Activated naive CD8-positive, alpha-beta T cell treated with anti-CD3 and anti-CD28 coated beads for 36 hours (primary cell): ENCODE measurements at places on chromosomes 3 and 15. TPM values are rescaled to one million over a fixed set of nuclear protein-coding genes. Genes with fewer than 3 reads are reported as not detected.

WDR49 gene
- not detected for total RNA-seq

HES1 gene
- not detected for total RNA-seq

KBTBD12 gene
- total RNA-seq, result not detected

TGM5 gene
- 0.16 TPM for total RNA-seq

MEX3B gene
- 0.33 TPM for total RNA-seq

PDCD7 gene
- total RNA-seq, result 34.3 TPM

SNTN gene
- not detected for total RNA-seq

INSYN1 gene
- total RNA-seq, result not detected

GRIP2 gene
- not detected for total RNA-seq

ARHGEF26 gene
- 0.04 TPM for total RNA-seq

ARGFX gene
- total RNA-seq, result not detected

ISG20 gene
- 108 TPM for total RNA-seq

ZIC1 gene
- total RNA-seq, result not detected

- DNase-seq, result no peak
These were observed 617.6 kb upstream of the ZNF717 start for GRCh38 chr3:76402926-76403325.

DNA sequence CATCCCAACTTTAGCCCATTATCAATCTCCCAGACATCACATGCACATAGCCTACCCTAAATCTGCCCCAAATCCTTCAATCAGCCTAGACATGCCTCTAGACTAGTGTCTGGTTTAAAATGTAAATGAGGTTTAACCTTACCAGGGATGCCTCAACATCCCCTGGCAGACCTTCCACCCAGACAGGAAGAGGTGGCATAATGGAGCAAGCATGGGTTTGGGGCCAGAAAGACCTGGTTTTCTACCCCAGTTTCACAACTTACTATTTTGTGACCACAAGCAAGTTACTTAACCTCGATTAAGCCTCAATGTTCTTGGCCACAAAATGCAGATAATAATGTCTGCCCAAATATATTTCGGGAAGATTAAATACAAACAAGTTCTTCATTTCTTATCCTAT, 28.3 kb upstream of the THBS1 start:
- no peak for DNase-seq

- no peak for DNase-seq
These were observed 22.5 kb downstream of the MAP2K5 start for GRCh38 chr15:67564968-67565345.

- no peak for DNase-seq
These were observed 95.8 kb downstream of the ZPLD1 start for GRCh38 chr3:102530415-102531181.

DNA sequence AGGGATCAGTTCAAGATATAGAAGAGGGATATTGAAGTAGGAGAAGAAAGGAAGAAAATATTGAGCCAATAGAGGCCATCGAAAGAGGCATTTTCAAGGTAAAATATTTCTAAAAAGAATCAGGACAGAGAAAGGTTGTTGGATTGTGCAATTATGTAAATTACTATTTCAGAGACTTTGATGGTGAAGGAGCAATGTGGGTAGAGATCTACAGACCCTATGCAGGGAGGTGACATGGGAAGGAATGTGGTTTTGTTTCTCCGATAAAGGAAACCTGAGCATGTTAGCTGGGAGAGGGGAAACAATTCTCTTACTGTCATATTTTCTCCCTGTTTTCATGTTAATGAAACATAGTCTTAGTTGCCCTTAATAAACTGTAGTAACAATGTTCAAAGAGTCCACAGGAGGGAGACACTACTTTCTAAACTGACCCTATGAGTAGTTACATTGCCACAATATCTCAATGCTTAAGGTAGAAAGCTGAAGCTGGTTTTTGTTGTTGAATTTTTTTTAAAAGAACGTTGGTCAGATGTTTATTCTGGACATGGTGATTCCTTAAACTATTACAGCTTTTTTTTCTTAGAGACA, 133.3 kb downstream of the GRM7 start:
- DNase-seq, result no peak

GRCh38 chr3:46214751-46215352, 6.7 kb upstream of the CCR1 start:
- DNase-seq, result peak; percentile 7

GRCh38 chr15:63615935-63616334, 18.7 kb downstream of the FBXL22 start:
- DNase-seq, result no peak

DNA sequence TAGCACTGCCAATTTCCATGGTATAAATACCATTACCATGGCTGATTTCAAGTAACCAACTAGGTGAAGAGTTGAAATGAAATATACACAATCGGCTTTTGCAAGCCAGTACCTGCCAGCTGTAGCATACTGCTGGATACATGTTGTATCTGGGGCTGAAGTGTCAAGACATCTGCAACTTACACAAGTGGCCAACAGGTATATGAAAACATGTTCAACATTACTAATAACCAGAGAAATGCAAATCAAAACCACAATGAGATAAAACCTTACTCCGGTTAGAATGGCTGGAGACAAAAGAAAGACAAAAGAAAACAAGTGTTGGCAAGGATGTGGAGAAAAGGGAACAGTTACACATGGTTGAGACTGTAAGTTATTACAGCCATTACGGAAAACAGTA, 11.6 kb downstream of the ATOSA start:
- DNase-seq, result no peak

DNA sequence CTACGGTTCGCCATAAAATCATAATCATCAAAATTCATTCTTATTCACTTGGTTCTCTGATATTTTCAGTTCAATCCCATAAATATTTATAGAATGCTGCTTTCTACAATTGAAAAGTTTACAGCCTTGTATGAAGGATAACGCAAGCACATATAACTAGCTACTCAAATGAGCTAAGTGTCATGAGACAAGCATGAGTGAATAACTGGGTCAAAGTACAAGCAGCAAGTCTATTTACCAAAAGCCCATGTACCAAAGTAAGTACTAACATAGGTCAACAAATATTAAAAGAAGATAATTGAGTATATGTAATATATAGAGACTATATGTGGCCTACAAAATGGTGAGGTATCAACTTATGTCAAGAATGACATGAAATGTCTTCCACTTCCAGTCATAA, 596.6 kb downstream of the GBE1 start:
- DNase-seq, result no peak

DNA sequence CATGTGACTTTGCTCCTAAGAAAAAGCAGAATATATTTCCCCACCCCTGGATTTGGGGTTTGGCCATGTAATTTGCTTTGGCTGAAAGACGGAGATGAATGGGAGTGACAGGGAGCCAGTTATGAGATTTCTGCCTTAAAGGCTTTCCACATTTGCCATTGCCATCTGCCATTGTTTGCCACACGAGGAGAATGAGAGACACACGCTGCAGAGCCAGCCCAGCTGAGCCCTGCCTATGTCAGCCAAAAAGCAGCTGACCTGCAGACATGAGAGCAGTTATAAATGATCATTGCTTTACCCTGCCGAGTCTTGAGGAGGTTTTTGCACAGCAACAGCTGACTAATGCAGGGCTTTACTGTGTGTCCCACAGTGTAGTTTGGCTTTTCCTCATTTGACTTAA, 40.6 kb upstream of the RFTN1 start:
- no peak for DNase-seq

- no peak for DNase-seq
These were observed 42.9 kb upstream of the PRR23C start for GRCh38 chr3:139087621-139088020.

DNA sequence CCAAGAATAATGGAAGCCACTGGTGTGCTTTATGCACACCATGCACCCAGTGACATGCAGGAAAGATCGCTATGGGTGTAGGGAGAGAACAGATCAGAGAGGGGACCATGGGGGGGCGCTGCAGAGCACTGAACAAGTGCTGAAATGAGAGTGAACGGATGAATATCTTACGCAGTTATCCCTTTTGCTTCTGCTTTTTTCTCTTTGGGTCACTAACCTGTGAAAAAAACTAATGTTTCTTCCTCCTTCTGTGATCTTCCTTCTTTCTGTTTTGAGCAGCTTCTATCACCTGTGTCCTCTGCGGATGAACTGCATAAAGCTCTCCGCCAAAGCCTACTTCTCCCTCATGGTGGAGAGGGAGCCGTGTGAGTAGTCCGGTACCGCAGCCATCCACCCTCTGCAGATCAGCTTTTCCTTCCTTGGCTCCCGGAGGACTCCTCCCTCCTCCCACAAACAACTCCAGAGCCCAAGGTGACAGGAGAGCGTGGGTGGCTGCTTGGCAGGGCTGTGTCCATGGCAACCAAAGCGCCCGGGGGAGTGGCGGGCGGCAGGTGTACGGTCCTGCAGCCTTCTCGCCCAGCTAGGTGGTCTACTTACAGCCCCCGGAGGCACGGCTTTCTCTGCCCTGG, 106.2 kb downstream of the DGKG start:
- DNase-seq, result peak; percentile 11

DNA sequence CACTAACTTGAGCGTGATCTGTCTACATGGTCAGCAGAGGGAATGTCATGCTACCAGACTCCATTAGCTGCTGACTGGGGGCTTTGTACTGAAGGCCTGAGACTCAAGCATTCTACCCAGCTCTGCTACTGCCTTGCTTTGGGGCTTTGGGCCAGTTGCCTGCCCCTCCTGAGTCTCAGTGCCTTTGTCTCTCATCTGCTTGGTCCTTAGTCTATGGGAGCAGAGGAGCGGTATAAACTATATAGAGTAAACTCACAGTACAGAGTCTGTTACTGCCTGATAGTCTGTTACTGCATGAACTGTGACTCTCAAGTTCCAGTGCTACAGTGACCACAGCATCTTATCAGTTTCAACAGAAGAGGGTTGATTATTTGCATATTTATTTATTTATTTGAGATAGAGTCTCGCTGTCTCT, 38.5 kb upstream of the C15orf39 start:
- no peak for DNase-seq

DNA sequence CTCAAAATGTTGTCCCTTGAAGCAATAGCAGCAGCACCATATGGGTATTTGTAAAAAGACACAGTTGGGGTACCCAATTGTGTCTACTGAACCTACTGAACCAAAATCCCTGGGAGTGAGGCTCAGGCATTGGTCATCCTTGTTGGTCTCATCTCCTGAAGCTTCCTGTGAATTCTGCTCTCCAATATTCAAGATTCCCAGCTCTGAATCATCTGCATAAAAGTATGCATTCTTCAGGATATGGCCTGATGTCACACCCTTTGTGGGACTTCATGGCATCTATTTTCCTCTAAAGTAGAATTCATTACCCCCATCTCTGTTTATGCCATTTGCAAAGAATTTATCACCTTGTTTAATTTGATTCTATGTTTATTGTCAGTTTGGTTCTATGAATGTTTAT, 13.3 kb upstream of the PTX3 start:
- no peak for DNase-seq

- DNase-seq, result no peak
These were observed 357.8 kb upstream of the TBL1XR1 start for GRCh38 chr3:177554895-177555759.

DNA sequence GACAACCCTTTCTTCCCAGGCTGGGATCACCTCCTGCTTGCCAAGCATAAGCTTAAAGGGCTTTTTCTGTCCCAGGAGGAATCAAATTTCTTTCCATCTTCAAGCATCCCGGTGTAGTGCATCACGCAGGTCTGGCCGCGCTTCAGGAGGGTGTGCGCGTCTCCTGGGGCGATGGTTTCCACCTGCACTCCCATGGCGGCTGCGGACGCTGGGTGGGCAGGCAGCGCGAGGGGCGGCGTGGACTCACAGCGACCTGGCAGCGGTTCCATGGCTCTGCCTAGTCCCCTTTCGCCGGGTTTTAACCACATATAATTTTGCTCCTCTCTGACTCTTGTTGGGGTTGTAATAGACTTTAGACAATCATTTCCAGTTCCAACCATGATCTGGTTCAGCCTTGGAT, 10.6 kb upstream of the TM4SF4 start:
- no peak for DNase-seq

- DNase-seq, result peak; percentile 42
These were observed 23.9 kb upstream of the SLTM start for GRCh38 chr15:58957101-58957973.

DNA sequence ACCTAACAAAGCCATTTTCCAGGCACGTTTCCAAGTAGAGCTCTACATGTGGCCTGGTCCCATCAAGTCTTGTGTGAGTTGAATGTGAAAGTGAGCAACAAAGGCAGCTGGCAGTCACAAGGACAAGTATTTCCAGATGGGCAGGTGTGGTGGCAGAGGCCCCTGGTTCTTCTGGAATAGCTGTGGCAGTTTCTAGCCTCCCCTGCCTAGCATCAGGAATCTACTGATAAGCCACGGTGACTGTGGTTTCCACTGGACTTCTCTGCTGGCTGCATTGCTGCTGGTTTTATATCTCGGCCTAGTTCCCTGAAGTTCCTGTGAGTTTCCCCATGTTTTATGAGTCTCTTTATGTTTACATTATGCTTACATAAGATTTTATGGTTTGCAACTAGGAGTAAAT, 117.7 kb downstream of the GOLIM4 start:
- no peak for DNase-seq
